Activated CD8-positive, alpha-beta T cell treated with anti-CD3 and anti-CD28 coated beads, Interleukin-2, amount 10 ng/mL, durations not matched to agents 7 days and 5 days (primary cell): ENCODE measurements at places on chromosomes 13 and 19.

GRCh38 chr13:112160558-112160957 is 93.6 kb downstream of the SOX1 start:
- no peak for DNase-seq

GRCh38 chr19:18321734-18322102 is 1.2 kb downstream of the LSM4 start:
- peak; percentile 67 for DNase-seq

GRCh38 chr13:30966101-30966500 is 33.6 kb downstream of the TEX26 start:
- DNase-seq, result no peak

- DNase-seq, result no peak
Observed at GRCh38 chr13:49620170-49620621, 8.1 kb upstream of the ARL11 start.

GRCh38 chr13:93169980-93170379 is 56.6 kb upstream of the GPC6 start:
- DNase-seq, result no peak

DNA sequence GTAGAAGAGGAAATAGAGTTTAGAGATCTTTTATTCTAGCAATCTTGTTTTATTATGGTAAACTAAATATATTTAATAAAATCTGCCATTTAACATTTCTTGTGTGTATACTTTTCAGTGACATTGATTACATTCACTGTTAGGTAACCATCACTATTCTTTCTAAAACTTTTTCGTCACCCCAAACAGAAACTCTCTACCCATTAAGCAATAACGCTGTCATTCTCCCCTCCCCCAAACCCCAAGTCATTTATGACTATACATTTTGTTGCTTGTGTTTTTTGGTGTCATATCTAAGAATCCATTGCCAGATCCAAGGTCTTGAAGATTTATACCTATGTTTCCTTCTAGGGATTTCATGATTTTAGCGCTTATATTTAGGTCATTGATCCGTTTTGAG is 10.6 kb downstream of the URI1 start:
- no peak for DNase-seq

DNA sequence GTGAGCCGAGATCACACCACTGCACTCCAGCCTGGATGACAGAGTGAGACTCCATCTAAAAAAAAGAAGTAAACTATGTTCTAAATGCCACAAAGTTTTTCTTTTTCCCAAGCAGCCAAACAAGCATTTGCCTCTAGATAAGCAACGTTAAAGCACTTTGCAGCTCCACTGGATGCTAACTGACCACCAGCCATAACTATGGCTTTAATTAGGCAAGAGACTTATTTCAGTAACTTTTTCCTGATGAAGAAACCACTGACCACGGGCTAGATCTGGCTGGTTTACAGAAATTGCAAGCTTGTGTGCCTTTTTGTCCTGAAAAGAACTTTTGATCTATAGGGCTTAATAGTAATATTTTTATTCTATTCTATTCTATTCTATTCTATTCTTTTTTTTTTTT is 22.1 kb downstream of the CD70 start:
- no peak for DNase-seq

DNA sequence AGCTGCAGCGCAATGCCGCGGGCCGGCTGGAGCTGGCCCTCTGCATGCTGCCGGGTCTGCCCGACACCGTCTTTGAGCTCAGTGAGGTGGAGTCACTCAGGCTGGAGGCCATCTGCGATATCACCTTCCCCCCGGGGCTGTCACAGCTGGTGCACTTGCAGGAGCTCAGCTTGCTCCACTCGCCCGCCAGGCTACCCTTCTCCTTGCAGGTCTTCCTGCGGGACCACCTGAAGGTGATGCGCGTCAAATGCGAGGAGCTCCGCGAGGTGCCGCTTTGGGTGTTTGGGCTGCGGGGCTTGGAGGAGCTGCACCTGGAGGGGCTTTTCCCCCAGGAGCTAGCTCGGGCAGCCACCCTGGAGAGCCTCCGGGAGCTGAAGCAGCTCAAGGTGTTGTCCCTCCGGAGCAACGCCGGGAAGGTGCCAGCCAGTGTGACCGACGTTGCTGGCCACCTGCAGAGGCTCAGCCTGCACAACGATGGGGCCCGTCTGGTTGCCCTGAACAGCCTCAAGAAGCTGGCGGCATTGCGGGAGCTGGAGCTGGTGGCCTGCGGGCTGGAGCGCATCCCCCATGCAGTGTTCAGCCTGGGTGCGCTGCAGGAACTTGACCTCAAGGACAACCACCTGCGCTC is 3.8 kb upstream of the MAP2K7 start:
- no peak for DNase-seq

GRCh38 chr19:51135004-51135403 is 7.1 kb upstream of the SIGLEC7 start:
- DNase-seq, result no peak

GRCh38 chr19:8831373-8831772 is 731 bp downstream of the ZNF558 start:
- DNase-seq, result no peak

GRCh38 chr13:73231471-73231870 is 172.7 kb downstream of the KLF5 start:
- no peak for DNase-seq

DNA sequence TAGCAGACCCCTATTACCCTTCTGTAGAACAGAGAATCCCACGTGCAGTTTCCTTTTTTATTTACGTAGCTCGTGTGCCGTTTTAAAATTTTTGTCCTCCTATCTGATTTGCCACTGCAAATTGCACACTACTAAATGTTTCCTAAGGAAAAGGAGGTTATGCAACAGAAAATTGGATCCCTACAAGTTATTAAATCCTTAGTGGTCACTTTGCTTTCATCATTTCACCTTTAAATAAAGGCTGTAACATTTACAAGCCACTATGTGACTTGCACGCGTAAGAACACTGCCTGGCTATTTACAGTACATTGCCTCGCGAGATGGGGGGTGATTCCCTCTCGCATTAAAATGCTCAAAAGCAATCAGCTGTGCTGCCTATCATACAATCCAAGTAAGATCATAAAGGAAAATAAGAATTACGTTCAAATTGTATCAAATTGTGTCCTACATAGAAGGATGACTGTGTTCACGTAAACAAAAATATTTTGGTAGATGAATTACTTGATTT is 525.6 kb downstream of the SUCLA2 start:
- DNase-seq, result no peak

- DNase-seq, result no peak
Observed at GRCh38 chr13:92315265-92315664, 911.3 kb upstream of the GPC6 start.

DNA sequence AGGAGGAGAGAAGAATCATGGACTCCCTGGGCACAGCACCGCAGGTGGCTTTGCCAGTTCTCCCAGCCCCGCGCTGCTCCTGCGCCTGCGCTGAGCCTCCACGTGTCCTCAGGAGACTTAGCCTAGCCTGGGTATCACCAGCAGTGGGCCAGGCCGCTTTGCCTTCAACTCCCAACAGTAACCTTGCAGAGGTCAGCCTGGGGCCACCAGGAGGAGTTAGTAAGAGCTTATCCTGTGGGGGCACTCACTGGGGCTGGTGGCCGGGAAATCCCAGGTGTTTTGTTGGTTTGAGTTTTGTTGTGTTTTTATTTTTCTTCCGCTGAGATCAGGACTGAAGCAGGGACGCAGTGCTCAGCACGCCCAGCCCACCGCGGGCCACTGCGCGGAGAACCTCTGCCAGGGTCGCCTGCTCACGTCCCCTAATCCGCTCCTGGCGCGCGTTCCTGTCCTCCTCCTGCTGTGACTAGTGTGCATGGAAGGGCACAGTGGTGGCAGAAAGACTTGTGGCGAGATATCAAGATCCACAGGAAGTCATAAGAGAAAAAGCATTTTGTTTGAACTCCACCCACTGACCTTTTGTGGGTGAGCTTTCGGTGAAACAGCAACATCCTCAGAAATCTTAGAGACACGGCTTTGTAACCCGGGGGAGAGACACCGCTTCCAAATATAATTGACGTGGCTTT is 207.4 kb upstream of the RFC3 start:
- DNase-seq, result peak; percentile 38

DNA sequence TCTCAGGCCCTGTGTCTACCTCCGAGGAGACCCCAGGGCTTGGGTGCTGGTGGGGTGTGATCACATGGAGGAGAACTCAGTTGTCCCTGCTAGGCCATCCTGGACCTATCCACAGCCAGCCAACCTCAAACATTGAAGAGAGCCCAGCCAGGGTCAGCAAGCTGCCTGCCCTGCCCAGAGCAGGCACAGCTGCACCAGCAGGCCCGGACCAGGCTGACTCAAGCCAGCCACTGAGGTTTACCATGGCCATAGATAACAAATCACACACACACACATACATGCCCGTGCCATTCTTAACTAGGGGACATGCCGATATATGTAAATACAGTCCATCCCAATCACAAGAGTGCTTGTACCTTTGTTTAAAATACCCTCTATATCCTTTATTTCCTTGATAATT is 8.1 kb downstream of the ARHGEF7 start:
- DNase-seq, result no peak

DNA sequence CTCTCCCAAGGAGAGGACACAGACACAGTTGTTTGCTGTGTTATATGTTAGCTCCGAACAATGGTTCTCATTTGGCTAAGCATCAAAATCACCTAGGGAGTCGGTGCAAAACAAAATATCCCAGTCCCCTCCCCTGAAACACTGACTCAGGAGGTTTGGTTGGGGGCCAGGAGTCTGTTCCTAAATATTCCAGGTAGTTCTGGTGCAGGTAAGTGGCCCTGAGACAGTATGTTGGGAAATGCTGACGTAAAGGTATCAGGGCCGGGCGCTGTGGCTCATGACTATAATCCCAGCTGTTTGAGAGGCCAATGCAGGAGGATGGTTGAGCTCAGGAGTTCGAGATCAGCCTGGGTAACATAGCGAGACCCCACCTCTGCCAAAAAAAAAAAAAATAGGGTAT is 2.3 kb upstream of the MAP2K7 start:
- DNase-seq, result no peak

GRCh38 chr19:952680-953444 is 27.0 kb downstream of the ARID3A start:
- DNase-seq, result no peak

- no peak for DNase-seq
Observed at GRCh38 chr13:101325423-101325822, 90.9 kb downstream of the NALCN start.

DNA sequence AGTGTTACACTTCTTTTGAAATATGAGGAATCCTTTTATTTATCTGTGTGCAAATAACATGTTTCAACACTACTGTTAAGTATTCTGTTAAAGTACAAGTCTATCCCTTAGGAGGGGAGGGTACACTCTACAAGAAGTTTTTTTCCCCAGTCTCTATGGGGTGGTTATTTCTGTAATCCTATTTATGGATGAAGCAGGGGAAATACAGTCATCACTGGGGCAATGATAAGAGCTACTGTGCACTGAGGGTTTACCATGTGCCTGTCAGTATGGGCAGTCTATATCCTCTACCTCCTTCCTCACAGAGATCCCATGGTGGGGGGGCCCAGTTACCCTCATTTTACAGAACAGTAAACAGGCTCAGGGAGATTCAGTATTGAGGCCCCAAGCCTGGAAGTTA is 16.6 kb upstream of the TRIM13 start:
- no peak for DNase-seq

DNA sequence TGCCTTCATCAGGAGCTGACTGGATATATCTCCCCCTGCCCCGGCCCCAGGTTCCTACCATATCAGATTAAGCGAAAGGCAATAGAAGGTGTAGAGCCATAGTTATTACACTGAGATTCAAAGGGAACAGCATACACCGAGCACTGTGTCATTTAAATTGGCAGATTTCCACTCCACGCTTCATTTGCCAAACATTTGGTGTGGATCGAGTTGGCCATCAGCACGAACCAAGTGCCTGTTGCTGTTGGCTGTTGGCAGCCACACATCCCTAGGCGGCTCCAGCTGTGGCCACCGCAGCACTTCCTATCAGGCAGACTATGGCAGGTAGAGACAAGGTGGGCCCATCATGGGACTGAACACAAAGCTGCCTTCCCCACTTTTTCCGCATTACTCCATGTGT is 115.8 kb downstream of the CCNA1 start:
- no peak for DNase-seq

DNA sequence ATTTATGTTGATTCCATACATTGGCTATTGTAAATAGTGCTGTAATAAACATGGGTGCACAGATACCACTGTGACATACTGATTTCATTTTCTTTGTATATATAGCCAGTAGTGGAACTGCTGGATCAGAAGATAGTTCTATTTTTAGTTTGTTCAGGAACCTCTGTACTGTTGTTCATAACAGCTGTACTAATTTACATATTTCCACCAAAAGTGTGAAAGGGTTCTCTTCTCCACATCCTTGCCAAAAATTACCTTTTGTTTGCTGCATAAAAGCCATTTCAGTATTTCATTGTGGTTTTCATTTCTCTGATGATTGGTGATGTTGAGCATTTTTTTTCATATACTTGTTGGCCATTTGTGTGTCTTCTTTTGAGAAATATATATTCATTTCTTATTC is 1962.1 kb downstream of the PCDH9 start:
- DNase-seq, result no peak

GRCh38 chr19:40776932-40777644 is 959 bp upstream of the RAB4B start:
- DNase-seq, result peak; percentile 98

GRCh38 chr13:48403151-48403631 is 9.7 kb downstream of the LPAR6 start:
- DNase-seq, result peak; percentile 45

- no peak for DNase-seq
Observed at GRCh38 chr19:53703361-53703760, 71.6 kb downstream of the DPRX start.

DNA sequence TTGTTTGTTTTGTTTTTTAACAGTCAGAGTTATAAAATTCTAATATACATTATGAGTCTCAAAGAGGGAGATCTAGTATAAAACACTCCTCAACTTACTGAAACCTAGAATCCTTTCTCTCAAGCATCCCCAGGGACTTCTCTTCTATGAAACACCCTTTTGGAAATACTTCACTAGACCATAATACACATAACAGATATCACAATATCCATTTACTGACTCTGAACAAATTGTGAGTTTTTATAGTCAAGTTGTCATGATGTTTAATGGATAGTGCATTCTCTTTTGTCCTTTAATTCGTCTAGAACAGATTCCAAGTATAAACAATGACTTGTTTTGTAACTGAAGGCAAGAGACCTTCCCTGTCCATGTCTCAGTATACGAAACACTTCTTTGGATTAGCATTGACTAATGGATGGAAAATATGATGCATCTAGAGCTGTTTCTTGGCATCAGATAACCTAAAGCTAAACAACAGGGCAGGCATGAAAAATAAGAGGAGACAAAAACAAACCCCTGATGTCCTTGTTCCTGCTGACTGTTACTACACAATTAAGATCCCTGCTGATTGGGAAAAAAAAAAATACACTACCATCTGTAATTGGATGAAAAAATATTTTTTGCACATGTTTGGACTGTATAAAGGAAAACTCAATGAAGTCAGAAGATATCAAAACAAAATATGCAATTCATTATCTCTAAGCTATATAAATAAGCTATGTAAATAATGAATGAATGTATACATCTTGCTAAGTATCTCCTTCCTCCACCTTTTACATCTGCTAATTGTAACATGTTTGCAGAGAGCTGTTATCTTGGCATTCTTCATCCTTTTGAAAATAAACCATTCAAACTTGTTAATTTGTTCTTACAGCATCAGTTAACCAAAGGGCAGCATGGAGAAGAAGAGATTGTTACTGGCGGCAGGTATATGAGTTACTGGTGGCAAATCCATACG is 214.2 kb downstream of the LACC1 start:
- no peak for DNase-seq

GRCh38 chr13:38767506-38768265 is 80.8 kb downstream of the FREM2 start:
- no peak for DNase-seq
